ENCODE measurements at places on chromosomes 5 and 9. TPM values are rescaled to one million over a fixed set of nuclear protein-coding genes. Genes with fewer than 3 reads are reported as not detected.

DNA sequence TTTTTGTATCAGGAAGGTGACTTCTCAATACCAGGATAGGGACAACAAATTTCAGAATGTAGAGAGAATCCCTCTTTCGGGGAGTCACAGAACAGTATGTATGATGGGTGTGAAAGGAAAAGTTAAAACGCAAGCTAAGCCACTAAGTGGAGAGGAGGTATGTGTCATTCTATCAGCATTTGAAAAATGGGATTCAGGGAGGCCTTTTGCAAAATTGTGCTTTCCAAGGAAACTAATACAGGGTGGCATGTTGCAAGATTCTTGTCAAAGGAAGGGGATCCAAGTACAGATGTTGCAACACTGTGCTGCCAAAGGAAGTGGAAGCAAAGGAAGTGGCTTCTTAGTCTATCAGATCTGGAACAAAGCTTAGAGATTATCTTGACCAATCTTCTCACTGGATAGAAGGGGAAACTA is 12.6 kb upstream of the TNIP1 start:
- no peaks in the 10 kb centered on the region for H3K36me3 ChIP-seq
- DNase-seq = peak; percentile 95
- H3K27me3 ChIP-seq = no peaks in the 10 kb centered on the region
- peaks cover 88% of the 10 kb centered on the region for H3K4me1 ChIP-seq

DNA sequence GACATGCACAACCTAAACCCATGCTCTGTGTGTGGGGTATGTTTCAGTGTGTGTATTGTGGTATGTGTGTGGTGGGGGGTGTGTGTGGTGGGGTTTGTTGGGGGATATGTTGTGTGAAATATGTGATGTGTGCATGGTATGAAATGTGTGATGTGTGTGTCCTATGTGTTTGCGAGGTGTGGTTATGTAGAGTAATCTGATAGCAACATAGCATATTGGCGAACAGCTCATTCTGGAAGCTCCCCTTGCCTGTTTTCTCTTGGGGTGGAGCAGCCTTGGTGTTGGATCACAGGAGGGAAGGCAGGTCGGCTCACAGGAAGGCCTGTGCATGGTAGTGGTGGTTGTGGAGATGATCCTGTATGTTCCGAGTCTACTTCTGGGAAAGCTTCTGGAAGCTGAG is 35.4 kb upstream of the PHF2 start:
- peaks cover 71% of the 10 kb centered on the region for H3K36me3 ChIP-seq
- H3K27ac ChIP-seq = no peak overlapping the region
- H3K4me1 ChIP-seq = no peaks in the 10 kb centered on the region
- H3K27me3 ChIP-seq = no peaks in the 10 kb centered on the region

DNA sequence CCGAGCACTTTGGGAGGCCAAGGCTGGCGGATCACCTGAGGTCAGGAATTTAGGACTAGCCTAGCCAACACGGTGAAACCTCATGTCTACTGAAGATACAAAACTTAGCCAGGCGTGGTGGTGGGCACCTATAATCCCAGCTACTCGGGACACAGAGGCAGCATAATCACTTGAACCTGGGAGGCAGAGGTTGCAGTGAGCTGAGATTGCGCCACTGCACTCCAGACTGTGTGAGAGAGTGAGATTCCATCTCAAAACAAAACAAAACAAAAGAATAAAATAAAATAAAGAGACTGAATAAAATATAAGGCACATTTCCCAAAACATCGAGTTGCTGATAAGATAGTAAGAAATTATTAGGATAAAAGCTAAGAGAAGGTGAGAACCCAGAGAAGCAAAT is 32.3 kb upstream of the GLDC start:
- H3K36me3 ChIP-seq = no peaks in the 10 kb centered on the region
- H3K27me3 ChIP-seq = no peaks in the 10 kb centered on the region
- H3K27ac ChIP-seq = no peak overlapping the region
- H3K4me3 ChIP-seq = no peak overlapping the region

GRCh38 chr5:14551211-14551610 is 30.4 kb upstream of the OTULINL start:
- no peak overlapping the region for H3K4me3 ChIP-seq
- H3K4me1 ChIP-seq = peaks cover 68% of the 10 kb centered on the region

GRCh38 chr9:129751841-129752801 is 721 bp downstream of the PTGES start:
- peaks cover 19% of the 10 kb centered on the region for H3K4me1 ChIP-seq
- DNase-seq = no peak
- H3K36me3 ChIP-seq = no peaks in the 10 kb centered on the region
- H3K27ac ChIP-seq = no peak overlapping the region
- H3K4me3 ChIP-seq = no peak overlapping the region
- no peaks in the 10 kb centered on the region for H3K27me3 ChIP-seq

GRCh38 chr5:149552038-149552494 is 827 bp upstream of the CSNK1A1 start:
- peaks cover 33% of the 10 kb centered on the region for H3K4me1 ChIP-seq
- peak overlapping the region; percentile 88 for H3K4me3 ChIP-seq
- H3K36me3 ChIP-seq = peaks cover 22% of the 10 kb centered on the region
- H3K27ac ChIP-seq = peak overlapping the region; percentile 98
- no peak for DNase-seq
- no peaks in the 10 kb centered on the region for H3K27me3 ChIP-seq

DNA sequence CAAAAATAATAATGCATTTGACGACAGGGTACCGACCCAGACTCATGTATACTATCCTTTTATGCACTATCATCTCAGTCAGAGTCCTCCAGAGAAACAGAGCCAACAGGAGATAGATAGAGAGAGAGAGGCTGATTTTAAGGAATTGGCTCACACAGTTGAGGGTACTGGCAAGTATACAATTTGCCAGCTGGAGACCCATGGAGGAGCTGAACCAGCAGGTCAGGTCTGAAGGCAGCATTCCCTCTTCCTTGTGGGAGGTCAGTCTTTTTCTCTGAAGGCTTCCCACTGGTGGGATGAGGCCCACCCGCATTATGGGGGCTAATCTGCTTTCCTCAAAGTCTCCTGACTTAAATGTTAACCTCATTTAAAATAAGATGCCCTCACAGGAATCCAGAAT is 17.3 kb upstream of the MED10 start:
- no peak overlapping the region for H3K27ac ChIP-seq
- H3K27me3 ChIP-seq = no peaks in the 10 kb centered on the region
- no peaks in the 10 kb centered on the region for H3K36me3 ChIP-seq

DNA sequence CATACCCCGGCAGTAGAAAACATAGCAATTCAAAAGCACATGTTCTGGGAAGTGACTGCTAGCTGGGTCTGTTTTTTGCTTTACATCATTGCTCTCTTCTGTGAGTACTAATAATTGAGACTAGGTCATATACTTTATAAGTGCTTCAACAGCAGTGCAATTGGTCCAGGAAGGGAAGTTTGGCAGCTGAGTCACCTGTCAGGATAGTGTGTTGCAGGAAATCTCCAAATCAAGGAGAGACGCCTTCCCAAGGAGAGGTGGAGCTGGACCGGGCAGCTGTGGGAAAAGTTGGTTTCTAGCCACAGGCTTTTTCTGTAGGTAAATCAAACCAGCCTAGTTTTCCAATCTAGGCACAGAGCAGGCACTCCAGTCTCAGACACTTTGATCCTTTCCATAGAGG is 330.1 kb downstream of the ENC1 start:
- H3K4me3 ChIP-seq = no peak overlapping the region
- no peak overlapping the region for H3K27ac ChIP-seq
- no peak for DNase-seq
- no peaks in the 10 kb centered on the region for H3K36me3 ChIP-seq

- DNase-seq = no peak
- no peak overlapping the region for H3K4me3 ChIP-seq
- H3K4me1 ChIP-seq = no peaks in the 10 kb centered on the region
- H3K36me3 ChIP-seq = no peaks in the 10 kb centered on the region
Measured at GRCh38 chr9:37370968-37371563, 51.4 kb upstream of the GRHPR start.

GRCh38 chr5:7146886-7147285 is 249.1 kb upstream of the ADCY2 start:
- no peaks in the 10 kb centered on the region for H3K27me3 ChIP-seq
- no peak overlapping the region for H3K27ac ChIP-seq
- H3K4me3 ChIP-seq = no peak overlapping the region

DNA sequence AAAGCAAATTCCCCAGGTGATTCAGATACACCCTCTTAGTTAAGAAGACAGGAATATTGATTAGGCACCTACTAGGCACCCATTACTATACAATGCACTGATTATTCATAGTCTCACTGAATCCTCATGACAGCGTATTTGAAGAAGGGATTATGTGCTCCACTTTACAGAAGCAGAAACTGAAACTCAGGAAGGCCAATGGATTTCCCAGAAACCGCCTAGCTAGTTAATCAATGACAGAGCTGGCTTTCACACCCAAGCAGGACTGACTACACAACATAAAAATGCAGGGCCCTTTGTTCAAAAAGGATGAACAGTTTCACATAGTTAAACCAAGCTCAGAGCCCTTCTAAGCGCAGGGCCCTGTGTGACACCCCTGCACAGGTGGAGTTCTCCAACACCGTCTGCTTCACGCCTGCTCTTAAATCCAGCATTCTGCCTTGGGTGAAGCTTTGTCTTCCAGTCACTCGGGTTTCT is 117.3 kb downstream of the TTLL11 start:
- DNase-seq = no peak
- H3K27ac ChIP-seq = no peak overlapping the region
- no peaks in the 10 kb centered on the region for H3K36me3 ChIP-seq
- no peak overlapping the region for H3K4me3 ChIP-seq
- H3K4me1 ChIP-seq = no peaks in the 10 kb centered on the region

Gene MYMK
- polyA plus RNA-seq = not detected

Gene GPX3
- 3.8 TPM for polyA plus RNA-seq

Gene WHRN
- polyA plus RNA-seq = 0.30 TPM

Gene ANKDD1B
- polyA plus RNA-seq = not detected

Gene HAUS6
- polyA plus RNA-seq = 1.5 TPM

Gene FAXDC2
- polyA plus RNA-seq = 1.4 TPM
